ENCODE measurements at places on chromosomes 3 and 15.

GRCh38 chr15:68328443-68328842, 50.9 kb downstream of the FEM1B start:
- no peak for DNase-seq

GRCh38 chr3:143442814-143443447, 323.4 kb downstream of the CHST2 start:
- DNase-seq, result no peak

- DNase-seq, result no peak
Measured at GRCh38 chr3:94928921-94929320, 866.1 kb downstream of the NSUN3 start.

- no peak for DNase-seq
Measured at GRCh38 chr3:166902374-166902773, 477.7 kb downstream of the ZBBX start.

DNA sequence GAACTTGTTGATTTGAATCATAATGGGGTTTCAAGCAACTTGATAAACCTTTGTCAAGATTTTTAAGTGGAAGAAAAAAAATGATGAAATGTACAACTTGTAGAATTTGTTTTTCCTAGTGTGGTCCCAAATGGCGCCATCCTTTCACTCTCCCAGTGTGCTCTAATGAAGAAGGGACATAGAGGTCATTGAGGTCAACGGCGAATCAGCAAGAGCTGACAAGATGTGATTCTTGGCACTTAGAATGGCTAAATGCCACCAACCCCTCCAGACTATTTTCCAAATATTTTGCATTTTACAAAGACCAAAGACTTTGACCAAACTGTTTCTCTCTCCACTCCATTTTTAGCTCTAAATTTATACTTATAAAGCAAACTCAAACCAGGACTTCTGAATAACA, 320.2 kb upstream of the MME start:
- DNase-seq, result no peak

DNA sequence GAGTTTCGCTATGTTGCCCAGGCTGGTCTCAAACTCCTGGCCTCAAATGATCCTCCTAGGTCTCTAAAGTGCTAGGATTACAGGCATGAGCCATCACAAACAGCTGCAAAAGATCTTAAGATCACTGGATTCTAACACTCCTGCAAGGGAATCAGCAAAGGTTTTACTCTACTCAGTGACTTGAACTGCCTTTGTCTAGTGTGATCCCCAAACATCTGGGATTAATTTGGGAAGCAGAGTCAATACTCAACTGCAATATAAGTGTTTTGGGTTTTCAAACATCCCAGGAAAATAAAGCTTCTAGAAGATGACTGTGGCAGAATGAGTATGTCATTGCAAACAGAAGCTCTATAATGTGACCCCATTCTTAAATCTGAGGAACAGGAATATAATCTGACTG, 7.2 kb downstream of the SPG21 start:
- DNase-seq, result peak; percentile 52

- DNase-seq, result no peak
Measured at GRCh38 chr3:95459706-95460105, 1354.7 kb upstream of the EPHA6 start.

DNA sequence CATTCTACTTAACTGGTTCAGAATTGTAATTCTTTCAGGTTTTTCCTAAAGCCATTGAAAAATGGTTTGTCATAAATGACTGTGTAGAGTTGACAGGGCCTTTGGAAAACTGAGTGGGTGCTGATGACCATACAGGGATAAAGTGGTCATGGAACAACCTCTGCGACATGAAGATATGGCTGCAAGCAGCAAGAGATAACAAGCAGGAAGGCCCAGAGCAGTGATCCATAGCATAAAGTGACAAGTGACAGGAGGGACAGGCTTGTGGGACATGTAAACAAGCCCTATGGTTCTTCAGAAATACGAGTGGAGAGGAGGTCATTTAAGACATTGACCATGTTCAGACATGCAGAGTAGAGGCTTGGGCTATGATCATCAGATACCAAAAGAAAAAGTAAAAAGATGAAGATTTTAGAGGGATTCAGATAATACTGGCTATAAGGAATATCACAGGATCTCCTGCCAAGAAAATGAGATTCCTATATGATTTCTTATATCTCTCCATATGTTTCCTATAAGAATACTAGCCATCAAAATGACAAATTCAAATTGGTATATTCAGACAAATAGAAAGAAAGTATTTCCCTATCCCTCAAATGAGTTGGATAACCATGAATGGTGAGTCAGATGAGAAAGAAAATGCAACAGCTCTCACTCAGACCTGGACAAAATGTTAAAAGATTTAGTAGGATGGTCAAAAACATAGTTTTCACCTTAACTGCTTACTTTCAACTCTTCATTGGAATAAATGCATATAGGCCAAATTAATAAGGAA, 827.6 kb upstream of the CFAP20DC start:
- DNase-seq, result no peak
